GM19239 (cell line): ENCODE measurements at places on chromosomes 6 and 20.

GRCh38 chr20:61253640-61254511 is 1.8 kb downstream of the CDH4 start:
- no peak for DNase-seq

- no peak for DNase-seq
Measured at GRCh38 chr20:24674921-24675605, 205.6 kb downstream of the SYNDIG1 start.

DNA sequence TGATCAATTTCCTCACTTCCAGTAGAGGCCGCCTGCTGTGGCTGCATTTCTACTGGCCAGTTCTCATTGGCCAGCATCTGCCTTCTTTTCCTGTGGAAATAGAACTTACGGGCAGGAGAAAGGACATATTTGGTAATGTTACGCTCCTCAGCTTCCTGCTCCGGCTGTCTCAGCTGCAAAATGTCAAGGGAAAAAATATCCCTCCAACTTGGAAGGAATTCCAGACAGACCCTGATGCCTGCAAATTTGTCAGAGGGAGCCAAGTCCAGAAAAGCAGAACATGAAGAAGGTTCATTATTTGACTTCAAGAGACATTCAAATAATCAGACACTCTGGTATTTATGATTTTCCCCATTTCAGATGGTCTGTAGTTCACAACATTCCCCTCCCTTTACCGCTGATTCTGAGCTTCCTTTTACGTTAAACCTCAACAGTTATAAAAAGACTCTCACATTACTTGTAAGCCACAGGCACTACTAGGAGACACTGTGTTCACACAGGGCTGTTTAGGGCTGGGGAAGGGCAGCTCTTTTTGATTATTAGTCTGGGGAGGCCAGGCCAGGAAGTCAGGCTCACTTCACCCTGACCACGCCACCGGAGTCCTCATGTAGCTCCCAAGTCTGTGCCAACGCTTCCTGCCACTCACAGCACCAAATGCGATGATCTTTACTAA is 179.6 kb upstream of the CCN2 start:
- DNase-seq = no peak

GRCh38 chr6:109327491-109327890 is 54.8 kb downstream of the CD164 start:
- no peak for DNase-seq

DNA sequence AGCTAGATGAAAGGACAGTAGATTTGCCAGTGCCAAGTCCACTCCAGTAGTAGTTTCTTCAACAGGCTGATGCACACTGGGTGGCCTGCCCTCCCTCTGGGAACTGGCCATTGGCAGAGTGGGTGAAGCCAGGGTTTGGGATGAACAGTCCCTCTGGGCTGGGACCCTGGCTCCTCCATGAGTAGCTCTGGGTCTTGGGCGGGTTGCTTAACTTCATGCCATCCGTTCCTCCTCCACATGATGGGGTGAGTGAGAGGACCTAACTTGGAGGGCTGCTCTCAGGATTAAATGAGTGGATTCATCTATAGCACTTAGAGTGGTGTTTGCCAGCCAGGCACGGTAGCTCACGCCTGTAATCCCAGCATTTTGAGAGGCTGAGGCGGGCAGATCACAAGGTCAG is 47.2 kb downstream of the PLAGL2 start:
- no peak for DNase-seq

- DNase-seq = no peak
Measured at GRCh38 chr6:70107852-70108629, 194.8 kb downstream of the COL9A1 start.

DNA sequence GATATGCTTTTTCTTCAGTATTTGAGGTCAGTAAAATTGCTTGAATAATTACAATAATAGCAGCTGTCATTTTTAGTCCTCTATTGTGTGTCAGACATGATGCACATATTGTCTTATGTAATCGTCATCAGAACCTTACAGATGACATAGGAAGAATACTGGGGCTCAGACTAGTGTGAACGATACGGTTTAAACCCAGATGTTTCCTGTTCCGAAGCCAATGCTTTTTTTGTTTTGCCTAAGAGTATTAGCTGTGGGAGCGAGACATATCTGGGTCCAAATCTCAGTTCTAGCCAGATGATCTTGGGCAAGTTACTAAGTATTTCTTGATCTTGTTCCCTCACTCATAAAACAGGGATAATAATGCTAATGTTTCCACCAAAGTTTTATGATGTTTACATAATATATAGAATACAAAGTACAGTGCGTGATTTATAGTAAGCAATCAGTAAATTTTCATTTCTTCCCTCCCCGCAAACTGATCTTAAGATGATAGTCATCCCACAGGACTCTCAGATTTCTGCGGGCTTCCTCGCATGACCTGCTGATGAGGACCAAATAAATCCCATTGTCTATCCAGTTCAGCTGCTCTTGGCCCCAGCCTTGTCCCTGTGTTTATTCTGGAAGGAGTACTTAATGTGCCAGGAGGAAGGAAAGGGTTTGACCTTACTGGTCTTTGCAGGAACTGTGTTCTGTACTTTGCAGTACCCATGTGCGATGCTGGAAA is 98.2 kb downstream of the CAP2 start:
- no peak for DNase-seq
